Left lobe of liver (tissue), 2 donors: ENCODE measurements at places on chromosomes 5 and 9. TPM values are rescaled to one million over a fixed set of nuclear protein-coding genes. Genes with fewer than 3 reads are reported as not detected.

Gene TERT
- total RNA-seq: 0.10 TPM

Gene PCDHA6
- total RNA-seq: not detected

Gene DDX4
- total RNA-seq: not detected

- peak; percentile 61 for DNase-seq
Measured at GRCh38 chr9:23431459-23431858, 394.6 kb downstream of the ELAVL2 start.

GRCh38 chr9:35732800-35733541, 505 bp downstream of the CREB3 start:
- DNase-seq: no peak

GRCh38 chr9:105302728-105303127, 58.3 kb downstream of the SLC44A1 start:
- no peak for DNase-seq

DNA sequence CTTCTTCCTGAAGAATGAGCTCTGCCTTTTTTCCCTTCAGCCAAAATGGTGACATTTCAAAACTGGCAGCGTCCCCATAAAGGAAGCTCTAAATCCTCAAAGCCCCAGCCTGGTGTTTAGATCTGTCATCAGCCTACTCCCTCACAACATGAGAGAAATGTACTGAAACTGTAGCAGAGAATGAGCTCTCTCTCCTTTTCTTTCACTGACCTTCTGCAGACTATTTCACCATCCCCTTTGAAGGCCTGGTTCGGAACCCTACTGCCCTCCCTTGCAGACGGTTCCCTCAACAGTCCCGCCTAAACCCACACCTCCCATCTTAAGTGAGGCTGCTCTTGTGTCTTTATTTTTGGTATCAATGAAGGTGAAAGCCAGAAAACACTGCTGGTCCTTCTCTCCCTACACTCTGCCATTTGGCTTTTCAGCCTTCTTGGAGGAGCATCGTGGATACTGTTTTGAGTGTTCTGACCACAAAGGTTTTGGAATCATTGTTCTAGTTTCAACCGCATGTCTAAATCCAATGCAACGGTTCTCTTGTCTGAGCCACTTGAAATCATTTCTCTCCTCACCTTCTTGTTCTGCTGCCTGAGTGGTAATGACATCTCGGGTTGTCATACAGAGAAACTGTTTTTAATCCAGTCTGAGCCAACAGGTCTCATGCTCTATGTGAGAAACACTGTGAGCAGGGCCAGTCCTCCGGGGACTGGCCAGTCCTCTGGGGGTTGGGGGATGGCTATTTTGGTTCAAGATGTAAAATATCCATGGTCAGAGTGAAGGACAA, 39.0 kb downstream of the ITK start:
- no peak for DNase-seq

- DNase-seq: no peak
Measured at GRCh38 chr9:83199240-83199639, 136.3 kb upstream of the RASEF start.

DNA sequence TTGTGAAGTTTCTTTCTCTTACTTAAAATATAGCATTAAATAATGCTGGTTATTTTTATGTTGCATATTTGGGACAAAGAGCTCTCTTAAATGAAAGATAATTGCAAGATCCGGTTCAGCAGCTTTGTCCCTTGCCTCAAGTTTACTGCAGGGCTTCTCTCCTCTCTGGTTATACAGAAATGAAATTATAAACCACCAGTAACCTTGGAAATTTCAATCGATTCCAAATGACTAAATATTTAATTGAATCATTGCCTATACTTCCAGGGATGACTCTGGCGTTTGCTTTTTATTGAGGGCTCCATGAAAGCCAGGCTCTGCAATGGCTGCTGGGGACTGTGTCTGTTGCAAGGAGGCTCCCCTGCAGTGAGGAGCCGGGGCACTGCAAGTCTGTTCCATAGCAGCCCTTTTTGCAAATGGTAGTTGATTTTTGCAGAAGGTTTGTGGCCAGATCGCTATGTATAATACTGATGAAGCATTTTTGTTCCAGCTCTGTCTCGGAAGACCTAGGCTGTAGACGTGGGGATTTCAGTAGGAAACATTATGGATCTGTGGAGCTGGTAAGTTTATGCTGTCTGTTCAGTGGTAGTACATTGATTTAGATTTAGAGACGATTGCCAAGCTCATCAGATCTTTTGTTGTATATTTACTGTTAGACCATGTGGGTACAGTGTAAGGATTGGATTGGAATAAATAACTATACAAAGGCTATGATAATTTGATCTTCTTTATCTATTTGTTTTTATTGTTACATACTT, at the start of gene GARNL3:
Gene GARNL3 (plus strand): TSS at position 313 of the 758 bp plus-strand sequence. CDS start 104 bp downstream, at position 417.
- no peak for DNase-seq

DNA sequence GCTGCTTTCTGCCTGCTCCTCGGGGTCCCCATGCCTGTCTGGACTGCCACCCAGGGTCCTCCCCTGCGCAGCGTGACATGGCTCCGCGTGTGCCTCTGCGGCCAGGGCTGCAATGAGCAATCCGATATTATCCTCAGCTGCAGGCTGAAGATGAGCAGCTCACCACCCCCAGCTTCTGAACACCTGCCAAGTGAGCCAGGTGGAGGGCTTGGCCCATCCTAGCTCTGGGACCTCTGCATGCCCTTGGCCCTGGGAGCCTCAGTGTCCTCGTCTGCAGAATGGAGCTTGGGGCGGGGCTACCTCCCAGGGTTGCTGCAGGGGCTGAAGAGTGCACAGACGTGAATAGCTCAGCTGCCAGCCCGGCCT, 4.1 kb upstream of the MYMK start:
- DNase-seq: no peak

GRCh38 chr5:54526604-54527288, 9.2 kb downstream of the SNX18 start:
- DNase-seq: no peak

DNA sequence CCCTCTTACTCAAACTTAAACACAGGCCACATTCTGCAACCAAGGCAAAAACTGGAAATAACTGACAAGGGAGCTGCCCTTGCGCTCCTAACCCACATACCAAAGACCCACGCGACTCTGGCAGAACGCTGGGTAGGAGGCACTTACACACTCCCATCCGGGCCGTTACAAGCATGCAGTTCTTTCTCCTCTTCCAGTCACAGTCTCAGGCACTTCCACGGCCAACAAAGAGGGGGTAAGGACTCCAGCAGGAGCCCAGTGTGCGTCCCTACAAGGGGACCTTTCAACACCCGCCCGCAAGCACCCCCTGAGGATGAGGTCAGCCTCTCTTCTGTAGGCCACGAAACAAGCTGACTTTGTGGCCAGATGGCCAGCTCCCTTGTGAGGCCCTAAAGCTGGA, 57.4 kb downstream of the SERINC5 start:
- DNase-seq: no peak

- DNase-seq: no peak
Measured at GRCh38 chr5:168422431-168422830, 63.8 kb upstream of the RARS1 start.

- DNase-seq: no peak
Measured at GRCh38 chr9:93037476-93037971, 21.0 kb upstream of the SUSD3 start.
